ENCODE measurements at places on chromosomes 16 and 17.
A peak's percentile ranks its signal among the peaks of the same experiment; 100 is the strongest.

DNA sequence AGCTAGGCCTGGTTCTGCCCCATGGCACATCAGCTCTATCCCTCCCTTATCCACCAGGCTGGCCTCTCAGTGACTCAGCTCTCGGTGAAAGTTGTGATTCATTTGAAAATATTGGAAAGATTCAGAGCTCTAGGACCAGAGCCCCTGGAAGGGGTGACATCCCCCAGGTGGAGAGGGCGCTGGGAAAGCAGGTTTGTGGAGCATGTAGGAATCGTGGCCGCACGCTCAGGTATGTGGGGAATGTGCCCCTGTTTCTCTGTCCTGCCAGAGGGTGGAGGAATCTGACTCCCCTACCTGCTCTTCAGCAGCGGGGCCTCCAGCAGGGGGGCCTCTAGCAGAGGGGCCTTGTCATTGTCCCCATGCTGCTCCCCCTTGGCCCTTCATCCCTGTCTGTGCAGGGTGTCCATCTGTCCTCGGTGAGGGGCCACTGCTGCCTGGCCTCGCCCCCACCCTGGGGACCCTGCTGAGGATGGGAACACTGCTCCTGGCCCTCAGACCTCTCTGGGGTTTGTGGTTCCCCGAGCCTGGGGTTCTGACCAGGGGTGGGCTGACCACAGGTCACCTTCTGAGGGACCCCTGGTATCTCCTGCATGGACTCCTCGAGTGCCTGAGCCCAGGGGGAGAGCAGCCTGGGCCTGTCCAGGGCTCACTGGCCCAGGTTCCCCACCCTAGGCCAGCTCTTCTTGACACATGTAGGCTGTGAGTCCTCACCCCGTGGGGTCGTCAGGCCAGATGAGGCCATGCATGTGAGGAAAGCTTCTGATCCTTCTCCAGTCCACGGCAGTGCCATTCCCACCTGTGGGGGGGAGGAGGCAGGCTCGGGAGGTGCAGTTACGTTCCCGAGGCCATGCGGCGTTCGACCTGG is 47.5 kb downstream of the NT5M start:
- no peak for DNase-seq

DNA sequence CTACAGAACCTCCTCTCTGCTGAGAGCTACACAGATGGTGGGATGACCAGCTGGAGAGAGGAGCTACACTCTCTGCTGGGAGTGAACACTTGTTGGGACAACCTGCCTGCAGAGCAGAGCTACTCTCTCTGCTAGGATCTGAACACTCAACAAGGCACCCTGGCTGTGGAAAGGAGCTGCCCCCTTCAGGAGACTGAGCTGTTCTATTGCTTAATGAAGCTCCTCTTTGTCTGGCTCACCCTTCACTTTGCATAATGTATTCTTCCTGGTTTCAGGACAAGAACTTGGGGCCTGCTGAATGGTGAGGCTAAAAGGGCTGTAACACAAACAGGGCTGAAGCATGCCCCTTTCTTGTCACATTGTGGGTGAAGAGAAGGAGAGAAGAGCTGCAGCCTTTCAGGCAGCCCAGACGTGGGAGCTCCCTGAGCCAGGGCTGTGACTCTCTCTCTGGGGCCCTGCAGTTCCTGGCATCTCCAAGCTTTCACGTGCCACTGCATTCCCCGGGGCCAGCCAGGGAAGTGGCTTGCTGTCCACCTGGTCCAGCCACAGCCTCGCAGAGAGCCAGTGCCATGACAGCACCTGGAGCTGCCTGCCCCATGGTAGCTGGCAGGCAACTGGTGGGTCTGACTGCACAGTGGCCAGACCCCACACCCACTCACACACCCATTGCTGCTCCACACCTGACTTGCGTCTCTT is 272.8 kb upstream of the KCNJ16 start:
- no peak for DNase-seq

- no peak for DNase-seq
Measured at GRCh38 chr17:6796017-6796886, 20.2 kb downstream of the FBXO39 start.

DNA sequence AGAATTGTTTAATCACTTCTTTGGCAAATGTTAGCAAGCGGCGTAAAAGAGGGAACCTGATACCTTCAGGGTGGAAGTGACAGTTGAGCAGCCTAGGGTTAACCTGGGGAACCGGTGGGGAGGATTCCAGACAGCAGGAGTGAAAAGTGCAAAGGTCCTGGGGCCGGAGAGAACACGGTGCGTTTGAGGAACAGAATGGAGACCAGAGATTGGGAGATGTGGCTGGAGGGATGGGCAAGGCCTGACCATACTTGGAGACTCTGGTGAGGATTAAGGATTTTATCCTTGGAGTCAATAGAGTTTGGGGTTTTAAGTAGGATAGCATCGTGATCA is 2.3 kb upstream of the ZNF500 start:
- peak; percentile 44 for DNase-seq

GRCh38 chr17:45110676-45111611 is 21.4 kb downstream of the PLCD3 start:
- no peak for DNase-seq

- no peak for DNase-seq
Measured at GRCh38 chr17:60920107-60920506, 242.5 kb downstream of the BCAS3 start.

DNA sequence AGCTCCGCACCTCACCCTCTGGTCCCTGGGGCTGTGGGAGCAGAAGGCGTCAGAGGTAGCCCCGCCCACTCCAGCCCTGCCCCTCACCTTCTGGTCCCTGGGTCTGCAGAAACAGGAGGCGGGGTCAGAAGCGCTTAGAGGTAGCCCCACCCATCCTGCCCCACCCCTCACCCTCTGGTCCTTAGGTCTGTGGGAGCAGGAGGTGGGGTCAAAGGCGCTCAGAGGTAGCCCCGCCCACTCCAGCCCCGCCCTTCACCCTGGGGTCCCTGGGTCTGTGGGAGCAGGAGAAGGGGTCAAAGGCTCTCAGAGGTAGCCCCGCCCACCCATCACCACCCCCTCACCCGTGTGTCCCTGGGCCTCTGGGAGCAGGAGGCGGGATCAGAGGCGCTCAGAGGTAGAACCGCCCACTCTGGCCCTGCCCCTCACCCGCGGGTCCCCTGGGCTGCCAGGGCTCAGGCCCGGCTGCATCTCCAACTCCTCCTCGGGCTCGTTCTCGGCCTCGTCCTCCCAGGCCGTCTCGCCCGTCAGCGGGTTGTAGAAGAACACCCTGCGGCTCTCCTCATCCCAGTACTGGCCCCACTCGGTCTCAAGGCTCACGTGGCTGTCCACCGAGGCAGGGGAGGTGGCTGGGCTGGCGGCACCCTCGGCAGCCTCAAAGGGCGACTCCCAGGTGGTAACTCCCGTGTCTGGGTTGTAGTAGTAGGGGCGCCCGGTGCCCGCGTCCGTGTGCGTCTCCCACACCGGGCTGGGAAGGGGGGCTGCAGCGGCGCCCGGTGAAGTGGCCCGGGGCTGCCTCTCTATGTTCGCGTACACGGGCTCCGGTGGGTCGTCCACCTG is 27.2 kb downstream of the ARHGAP27 start:
- DNase-seq = peak; percentile 91
